ENCODE measurements at places on chromosomes 5 and 9.

DNA sequence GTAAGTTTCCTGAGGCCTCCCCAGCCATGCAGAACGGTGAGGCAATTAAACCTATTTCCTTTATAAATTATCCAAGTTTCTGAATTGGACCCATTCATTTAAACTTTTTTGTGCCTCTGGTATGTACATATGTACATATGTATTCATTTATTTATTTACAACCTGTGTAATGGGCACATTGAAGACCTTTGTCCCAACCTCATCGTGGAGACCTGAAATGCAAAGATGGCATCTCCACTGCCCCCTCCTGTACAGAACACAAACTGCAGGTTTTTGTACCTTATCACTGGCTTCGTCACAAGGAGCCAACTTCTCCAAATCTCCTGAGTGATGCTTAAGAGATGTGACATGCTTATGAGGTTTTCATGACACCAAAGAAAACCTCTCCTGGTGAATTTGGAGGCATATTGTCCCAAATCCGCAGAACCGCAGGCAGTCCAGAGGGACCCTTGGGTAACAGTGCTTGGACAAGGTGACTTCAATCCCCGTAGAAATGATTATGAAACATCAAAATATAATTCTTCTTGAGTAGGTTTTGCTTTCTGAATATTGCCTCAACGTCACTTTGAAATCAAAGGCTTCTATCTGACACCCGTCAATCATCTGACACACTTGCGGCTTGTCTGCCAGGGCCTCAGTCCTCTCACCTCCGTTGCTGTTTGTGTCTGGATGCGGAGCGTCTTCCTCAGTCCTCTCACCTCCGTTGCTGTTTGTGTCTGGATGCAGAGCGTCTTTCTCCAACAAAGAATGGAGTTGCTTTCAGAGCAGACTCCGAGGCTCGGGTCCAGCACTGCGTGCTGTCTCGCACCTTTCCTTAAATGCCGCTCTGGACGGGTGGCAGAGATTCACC, 135.0 kb upstream of the IRX4 start:
- no peak for DNase-seq

DNA sequence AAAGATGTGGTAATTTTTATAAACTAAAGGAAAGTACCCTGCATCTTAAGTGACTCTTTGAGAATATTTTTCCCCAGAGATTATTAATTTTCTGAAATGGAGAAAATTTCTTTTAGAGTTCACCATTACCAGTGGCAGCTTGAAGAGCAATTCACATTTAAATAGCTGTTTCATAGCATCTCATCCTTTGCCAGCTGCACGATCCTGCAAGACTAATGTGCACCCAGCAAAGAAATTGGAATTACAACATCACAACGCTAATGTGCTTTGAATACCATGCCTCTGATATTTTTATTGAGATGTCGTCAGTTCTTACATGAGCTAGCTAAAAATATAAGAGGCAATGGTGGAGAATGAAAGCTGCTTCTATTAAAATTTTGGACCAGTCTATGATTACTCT, 423.5 kb downstream of the TAF11L14 start:
- no peak for DNase-seq

DNA sequence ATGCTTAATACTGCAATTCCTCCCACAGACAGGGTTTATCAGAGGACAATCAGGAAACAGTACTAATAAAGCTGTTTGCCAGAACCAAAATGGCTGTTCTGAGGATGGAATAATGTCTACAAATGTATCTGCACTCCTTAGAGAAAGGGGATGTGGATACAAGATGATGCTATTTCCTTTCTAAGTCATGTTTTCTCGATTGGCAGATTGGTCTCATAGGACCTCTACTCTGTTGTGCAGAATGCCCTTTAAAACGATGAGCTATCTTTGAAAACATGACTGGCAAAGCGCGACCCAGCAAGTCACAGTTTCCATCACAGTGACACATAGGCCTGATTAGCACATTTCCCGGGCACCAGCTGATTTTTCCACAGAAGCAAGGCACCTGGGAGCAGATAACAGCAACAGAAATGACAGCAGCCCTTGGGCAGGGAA, 54.0 kb downstream of the AOPEP start:
- DNase-seq: no peak

GRCh38 chr5:72647806-72648205, 140.6 kb upstream of the ZNF366 start:
- DNase-seq: peak; percentile 39

DNA sequence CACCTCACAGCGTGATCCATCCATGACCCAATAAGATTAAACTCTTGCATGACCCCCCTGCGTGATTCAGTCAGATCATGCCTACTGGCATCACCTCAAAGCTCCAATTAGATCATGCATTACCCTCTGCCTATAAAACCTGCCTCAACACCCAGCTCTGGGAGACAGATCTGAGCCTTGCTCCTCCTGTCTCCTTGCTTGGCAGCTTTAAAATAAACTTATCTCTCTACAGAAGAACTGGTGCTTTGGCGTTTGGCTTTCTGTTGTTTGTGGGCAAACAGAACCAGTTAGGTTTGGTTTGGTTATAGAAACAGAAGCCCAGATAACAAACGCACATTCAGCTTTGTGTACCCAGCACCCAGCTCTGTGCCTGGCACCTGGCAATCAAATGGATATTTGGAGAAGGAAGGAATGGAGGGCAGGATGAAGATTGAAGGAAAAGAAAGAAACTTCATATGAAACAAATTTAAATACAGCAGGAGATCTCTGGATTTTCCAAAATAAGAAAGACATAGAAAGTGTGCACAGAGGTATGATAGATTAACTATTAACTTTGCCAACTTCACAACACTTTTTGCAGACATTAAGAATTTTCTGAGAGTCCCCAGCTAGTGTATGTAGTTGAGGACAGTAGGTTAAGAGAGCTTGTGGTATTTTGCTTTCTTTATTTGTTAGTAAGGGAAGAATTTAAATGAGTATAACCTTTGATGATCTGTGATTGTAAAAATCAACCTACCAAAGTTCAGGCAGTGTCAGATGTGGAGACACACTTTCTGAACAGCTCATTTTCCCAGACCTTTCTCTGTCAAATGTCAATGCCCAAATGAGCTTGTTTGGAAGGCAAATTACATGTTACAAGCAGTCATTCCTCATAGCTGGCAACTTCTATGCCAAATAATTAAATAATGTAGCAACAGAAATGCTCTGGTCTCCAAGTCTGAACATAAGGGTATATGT, 102.1 kb upstream of the ASTN2 start:
- DNase-seq: no peak

DNA sequence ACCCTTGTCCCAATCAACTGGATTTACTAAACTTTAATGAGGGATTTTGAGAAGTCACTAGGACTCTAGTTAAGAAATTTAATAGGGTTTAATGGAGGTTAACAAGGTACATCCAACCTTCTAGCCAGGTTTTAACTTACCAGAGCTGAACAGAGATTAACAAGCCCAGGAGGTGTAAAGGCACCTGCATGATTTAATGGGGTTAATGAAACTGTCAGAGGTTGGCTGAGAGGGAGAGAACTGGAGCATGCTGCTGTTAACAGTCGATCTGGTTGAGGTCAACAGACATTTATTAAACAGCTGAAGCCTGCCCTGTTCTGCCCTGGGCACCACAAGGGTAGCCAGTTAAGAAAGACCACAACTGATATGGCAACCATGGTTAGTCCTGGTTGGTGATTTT, 13.6 kb downstream of the HAND1 start:
- DNase-seq: no peak

DNA sequence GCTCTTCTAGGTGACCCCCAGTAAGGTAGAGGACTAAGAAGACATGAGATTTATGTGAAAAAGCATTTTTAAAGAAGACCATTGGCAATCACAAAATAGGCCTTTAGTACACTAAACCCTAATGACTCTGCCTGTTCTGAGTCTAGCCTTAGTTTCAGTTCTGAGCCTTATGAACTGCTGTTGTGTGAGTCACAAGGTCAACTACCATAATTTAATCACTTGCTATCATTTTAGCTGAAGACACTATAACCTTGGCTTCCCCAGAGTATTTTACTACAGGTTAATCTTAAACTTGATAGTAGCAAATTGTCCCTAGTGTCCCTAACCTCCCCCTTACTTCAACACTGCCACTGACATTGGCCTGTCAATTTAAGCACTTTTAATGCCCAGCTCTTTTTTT, 34.4 kb downstream of the APC start:
- no peak for DNase-seq
